ENCODE measurements at places on chromosomes 11 and 22.

DNA sequence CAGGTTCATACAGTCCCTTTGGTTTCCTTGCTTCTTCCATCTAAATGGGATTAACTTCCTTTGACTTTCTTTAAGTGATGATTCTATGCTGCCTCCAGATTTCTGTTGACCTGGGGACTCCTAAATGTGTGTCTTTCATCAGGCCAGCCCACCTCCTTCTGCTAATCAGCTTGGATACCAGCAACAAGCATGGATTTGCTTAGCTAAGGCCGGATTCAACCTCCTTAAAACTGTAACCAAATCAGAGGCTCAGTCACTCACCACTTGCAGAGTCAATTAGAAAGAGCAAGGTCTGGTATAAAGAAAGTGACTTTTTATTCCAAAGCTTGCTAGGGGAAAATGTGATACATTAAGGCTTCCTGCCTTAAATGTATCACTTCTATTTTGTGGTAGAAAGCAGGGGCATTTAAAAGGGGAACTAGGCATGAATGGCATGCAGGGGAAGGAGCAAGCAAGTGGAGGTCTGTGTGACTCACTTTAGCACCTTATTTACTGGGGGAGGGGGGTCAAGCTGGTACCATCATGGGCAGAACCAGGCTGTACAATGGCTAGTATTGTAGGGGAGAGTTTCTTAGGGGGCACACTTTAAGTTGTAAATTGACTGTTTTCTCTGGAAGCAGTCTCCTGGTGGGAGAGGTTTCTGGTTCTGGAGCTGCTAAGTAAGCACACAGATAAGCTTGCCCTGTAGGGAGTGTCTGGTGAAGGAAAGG is 239.0 kb upstream of the PDGFD start:
- no peak for DNase-seq

DNA sequence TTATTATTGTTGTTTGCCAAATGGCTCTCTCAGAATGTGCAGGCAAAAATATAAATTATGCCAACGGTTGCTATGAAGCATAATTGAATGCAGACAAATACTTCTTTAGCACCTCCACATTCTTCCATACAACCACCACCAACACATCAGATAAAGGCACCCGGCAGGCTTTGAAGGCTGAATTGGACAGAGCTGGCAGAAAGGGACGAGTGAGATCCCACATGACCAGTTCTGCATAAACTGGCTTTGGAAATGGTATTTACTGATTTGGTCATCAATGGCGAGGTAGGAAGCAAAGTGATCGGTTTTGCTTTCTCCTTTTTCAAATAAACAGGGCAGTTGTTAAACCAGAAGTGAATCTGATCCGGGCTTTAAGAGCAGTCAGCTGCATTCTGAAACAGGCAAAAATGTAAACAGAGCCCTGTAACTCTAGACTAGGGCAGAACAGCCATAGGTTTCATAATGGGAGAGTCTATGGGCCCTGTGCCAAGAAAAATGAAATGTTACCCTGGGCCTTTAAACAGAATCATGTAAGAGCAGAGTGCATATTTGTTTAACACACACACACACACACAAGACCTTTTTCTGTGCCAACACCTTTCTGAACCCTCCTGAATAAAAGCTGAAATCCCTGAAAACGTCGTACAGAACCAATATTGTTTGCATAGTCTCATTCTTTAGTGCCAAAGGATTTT is 97.7 kb downstream of the MPPED2 start:
- no peak for DNase-seq

- DNase-seq = no peak
These were observed 498.3 kb downstream of the CNTN5 start for GRCh38 chr11:99519095-99519494.

DNA sequence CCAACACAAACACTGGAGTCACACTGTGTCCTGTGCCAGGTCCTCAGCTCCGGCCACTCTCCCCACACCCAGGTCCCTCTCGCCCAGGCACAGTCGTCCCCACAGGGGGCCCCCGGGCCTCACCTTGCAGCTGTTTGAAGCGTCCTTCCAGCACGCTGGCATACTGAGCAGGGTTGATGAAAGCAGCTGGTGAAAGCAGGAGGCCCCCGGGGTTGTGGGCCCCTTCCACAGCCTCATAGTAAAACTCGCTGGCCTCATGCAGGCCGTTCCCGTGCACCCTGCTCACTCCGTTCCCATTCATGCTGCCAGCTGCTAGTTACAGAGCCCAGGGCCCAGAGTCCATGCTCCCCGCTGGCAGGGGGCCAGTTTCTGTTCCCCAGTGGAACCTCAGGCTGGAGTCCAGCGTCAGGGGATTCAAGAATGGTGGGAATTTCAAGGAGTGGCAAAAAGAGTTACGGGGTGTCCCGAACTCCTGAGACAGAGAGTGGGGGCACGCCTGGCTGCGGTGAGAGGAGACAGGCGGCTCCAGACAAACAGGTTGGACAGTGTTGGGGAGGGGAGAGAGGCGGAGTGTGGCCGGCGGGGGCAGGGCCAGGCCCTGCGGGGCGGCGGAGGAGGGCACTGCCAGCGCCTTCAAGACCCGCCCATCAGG is 10.6 kb downstream of the SPTBN2 start:
- no peak for DNase-seq

GRCh38 chr11:134153147-134153905 is 70.4 kb downstream of the NCAPD3 start:
- no peak for DNase-seq

DNA sequence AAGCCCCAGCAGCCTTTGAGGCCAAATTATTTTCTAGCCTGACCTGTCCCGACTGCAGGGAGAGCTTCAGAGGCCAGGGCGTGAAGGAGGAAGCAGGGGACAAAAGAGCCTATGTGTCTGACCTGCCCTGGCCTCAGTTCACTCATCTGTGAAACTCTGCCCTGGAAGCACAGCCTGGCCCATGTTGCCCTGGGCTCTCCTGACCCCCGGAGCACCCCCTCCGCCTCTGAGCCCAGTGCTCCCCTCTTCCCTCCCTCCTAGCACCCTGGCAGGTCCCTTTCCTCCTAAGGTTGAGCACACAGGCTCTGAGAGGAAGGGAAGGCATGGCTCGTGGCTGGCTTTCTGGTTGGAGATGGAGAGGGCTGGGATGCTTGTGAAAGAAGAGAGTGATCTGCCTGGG is 3.4 kb upstream of the A4GALT start:
- DNase-seq = no peak
